ENCODE measurements at places on chromosomes 5 and 9. TPM values are rescaled to one million over a fixed set of nuclear protein-coding genes. Genes with fewer than 3 reads are reported as not detected.

Gene FAM78A
- under 0.01 TPM for total RNA-seq

Gene TOR4A
- 12.2 TPM for total RNA-seq

Gene CCL27
- total RNA-seq, result not detected

Gene DMGDH
- total RNA-seq, result 7.3 TPM

DNA sequence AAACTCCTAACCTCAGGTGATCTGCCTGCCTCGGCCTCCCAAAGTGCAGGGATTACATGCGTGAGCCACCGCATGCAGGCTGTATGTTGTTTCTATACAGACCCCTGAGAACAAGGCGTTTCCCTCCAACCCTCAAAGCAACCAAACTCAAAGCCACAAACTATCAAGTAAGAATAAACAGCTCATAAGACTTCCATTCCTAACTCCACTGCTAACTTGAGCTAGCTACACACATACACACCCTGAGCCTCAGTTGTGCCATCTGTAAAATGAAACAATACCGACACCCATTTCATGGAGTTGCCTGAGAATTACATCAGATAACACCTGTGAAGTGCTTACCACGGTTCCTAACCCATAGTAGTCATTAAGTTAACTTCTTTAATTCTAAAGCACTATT is 70.8 kb downstream of the SERINC5 start:
- peaks cover 74% of the 10 kb centered on the region for H3K4me1 ChIP-seq
- peak overlapping the region; percentile 43 for H3K27ac ChIP-seq
- H3K27me3 ChIP-seq, result no peaks in the 10 kb centered on the region
- H3K4me3 ChIP-seq, result no peak overlapping the region
- no peak for DNase-seq

- no peaks in the 10 kb centered on the region for H3K36me3 ChIP-seq
- peaks cover 16% of the 10 kb centered on the region for H3K4me1 ChIP-seq
- DNase-seq, result peak; percentile 80
- H3K27me3 ChIP-seq, result no peaks in the 10 kb centered on the region
- H3K4me3 ChIP-seq, result peak overlapping the region; percentile 19
These were observed 584.0 kb downstream of the ACTL7B start for GRCh38 chr9:108271646-108272348.

GRCh38 chr5:91420879-91421278 is 37.8 kb upstream of the ARRDC3 start:
- H3K4me3 ChIP-seq, result no peak overlapping the region
- no peak for DNase-seq
- no peaks in the 10 kb centered on the region for H3K36me3 ChIP-seq
- no peaks in the 10 kb centered on the region for H3K27me3 ChIP-seq

GRCh38 chr9:36985061-36985768 is 48.9 kb downstream of the PAX5 start:
- peaks cover 13% of the 10 kb centered on the region for H3K4me1 ChIP-seq
- H3K27me3 ChIP-seq, result peaks cover 24% of the 10 kb centered on the region
- no peak overlapping the region for H3K27ac ChIP-seq
- no peaks in the 10 kb centered on the region for H3K36me3 ChIP-seq

DNA sequence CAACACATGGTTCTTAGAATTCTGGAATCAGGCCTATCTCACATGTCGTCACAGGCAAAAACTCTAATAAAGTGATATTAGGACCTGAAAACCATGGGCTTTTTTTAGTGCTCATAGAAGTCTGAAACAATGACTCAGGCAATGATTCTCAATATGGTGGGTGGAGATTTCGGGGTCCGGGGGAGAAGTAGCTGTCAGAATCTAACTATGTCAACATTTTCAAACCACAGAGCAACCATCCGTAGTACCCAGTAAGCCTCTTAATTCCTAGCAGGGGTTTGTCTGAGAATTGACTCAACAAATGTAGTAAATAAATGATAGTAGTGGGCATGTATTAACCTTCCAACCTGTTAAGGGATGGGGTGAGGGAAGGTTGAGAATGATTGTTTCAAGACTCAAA is 2.6 kb downstream of the AMACR start:
- H3K27me3 ChIP-seq, result no peaks in the 10 kb centered on the region
- DNase-seq, result no peak
- peaks cover 29% of the 10 kb centered on the region for H3K4me1 ChIP-seq
- H3K27ac ChIP-seq, result no peak overlapping the region
- no peak overlapping the region for H3K4me3 ChIP-seq
